T-cell (primary cell): ENCODE measurements at places on chromosomes 11 and 22. TPM values are rescaled to one million over a fixed set of nuclear protein-coding genes. Genes with fewer than 3 reads are reported as not detected.

Gene FAM180B
- total RNA-seq: 0.28 TPM

Gene PRDX5
- 35.8 TPM for total RNA-seq

Gene PKDREJ
- not detected for total RNA-seq

Gene TRIM51
- total RNA-seq: not detected

Gene DUSP8
- total RNA-seq: 7.6 TPM

DNA sequence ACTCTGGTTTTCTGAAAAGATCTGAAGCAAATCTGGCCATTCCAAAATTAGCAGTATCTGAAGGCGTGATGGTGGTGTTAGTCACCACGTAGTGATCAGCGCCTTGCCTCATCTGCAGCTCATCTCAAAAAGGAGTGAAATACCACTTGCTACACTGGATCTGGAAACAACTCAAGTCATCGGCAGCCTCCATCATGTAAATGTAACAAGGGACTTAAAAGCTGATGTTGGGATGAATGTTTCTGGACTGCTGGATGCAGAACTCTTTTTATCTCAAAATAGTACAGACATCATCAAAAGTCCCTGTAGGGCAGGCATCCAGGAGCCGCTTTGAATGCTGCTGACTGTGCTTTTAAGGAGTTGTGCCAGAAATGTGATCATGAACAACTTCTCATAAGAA is 14.1 kb upstream of the APLP2 start:
- H3K27me3 ChIP-seq: peaks cover 12% of the 10 kb centered on the region
- no peaks in the 10 kb centered on the region for H3K36me3 ChIP-seq
- no peak overlapping the region for H3K27ac ChIP-seq
- H3K4me1 ChIP-seq: no peaks in the 10 kb centered on the region
- DNase-seq: no peak
- H3K4me3 ChIP-seq: no peak overlapping the region

DNA sequence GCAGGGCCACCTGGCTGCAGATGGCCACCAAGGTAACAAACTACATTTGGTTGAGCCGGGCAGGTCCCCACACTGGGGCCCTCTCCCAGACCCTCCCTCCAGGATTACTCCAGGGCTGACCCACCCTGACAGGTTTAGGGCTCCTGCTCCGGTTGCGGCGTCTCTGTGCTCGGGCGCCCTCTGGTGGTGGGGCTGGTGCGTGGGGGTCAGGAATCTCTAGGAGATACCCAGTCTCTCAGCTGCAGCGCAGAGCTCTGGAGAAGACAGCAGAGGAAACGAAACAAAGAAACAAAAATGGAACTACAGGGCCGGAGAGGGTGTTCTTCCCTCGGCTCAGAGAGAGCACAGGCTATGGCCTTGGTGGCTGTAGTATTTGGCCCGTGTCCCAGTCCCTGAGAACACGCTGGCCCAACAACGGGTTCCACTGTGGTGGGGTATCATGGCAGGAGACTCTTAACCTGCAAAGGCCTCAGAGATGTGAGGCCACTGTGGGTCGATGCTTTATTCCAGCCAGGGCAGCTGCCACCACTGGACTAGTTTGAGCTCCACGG is 2.4 kb downstream of the C11orf96 start:
- peaks cover 6% of the 10 kb centered on the region for H3K27me3 ChIP-seq
- no peak overlapping the region for H3K27ac ChIP-seq
- H3K36me3 ChIP-seq: no peaks in the 10 kb centered on the region
- peak; percentile 46 for DNase-seq

DNA sequence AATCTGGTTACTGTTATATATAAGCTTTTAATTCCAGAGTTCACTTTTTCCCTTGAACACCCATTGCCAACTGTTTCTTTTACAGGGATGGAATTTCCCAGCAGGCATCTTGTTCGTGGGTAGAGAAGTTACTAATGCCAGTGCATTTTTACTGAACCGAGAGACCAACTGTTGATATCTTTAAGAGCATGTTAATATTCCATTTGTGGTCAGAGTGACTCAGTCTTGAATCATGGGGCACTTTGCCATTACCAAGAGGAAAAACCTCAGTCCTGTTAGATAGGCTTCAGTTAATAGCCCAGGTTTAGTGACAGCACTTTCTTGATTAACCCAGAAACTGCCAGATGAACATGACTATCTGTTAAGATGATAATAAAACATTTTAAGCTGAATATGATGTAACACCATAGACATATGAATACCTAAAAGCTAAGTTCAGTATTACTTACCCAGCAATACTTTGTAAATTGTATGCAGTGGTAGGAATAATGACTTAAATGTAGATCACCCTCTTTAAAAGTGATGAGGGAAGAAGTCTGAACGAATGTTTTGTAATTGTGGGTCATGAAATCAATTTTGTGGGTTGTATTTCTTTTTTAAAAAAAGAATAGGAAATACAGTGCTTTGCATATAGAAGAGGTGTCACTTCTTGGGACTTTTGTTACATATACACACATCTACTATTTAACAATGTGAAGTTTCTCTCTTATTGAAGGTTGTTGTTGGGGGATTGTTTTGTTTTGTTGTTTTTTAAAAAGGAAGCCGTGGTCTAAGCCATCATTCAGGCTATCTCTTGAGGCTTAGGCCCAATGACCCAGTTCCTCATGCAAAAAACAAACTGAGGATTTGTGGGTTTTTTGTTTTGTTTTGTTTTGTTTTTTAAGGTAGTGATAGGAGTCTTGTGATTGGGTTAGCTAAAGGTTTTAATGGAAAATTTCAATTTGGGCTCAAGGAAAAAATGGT is 79.2 kb upstream of the GRIK4 start:
- no peaks in the 10 kb centered on the region for H3K36me3 ChIP-seq
- no peaks in the 10 kb centered on the region for H3K4me1 ChIP-seq
- no peak overlapping the region for H3K27ac ChIP-seq
- no peak for DNase-seq
- H3K27me3 ChIP-seq: no peaks in the 10 kb centered on the region

- H3K27ac ChIP-seq: no peak overlapping the region
- no peaks in the 10 kb centered on the region for H3K4me1 ChIP-seq
- H3K36me3 ChIP-seq: no peaks in the 10 kb centered on the region
- no peaks in the 10 kb centered on the region for H3K27me3 ChIP-seq
- no peak overlapping the region for H3K4me3 ChIP-seq
- no peak for DNase-seq
Observed at GRCh38 chr22:44825310-44826150, 73.2 kb downstream of the ARHGAP8 start.

DNA sequence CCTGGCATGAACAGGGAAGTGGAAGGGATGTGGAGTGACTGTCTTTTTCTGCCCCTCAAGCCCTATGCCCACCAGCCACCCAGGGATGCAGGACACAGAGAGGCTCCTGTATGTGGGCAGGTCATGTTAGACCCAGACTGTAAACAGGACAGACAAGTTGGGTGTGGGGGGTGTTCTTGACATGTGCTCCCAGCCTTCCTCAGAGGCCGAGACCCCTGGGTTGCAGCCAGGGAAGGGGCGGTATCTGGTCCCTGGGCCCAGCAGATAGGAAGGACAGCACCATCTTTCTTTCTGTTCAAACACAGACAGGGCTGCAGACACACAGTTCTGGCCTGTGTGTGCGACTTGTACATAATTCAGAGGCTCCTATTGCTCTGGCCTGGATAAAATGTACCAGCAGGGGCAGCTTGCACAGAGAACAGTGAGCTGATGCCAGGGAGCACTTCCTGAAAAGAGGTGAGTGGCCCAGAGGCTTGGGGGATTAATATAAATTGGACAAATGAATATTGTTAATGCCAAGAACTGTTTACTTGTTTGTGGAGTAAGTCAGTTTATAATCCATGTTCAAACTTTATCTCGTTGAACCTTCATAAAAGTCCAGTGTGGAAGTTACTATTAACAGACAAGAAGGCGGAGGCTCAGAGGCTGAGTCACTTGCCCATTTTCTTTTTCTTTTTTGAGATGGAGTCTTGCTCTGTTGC is 16.6 kb downstream of the GDPD5 start:
- no peaks in the 10 kb centered on the region for H3K36me3 ChIP-seq
- no peak for DNase-seq
- peaks cover 3% of the 10 kb centered on the region for H3K27me3 ChIP-seq
- peaks cover 9% of the 10 kb centered on the region for H3K4me1 ChIP-seq
- H3K27ac ChIP-seq: peak overlapping the region; percentile 84

GRCh38 chr22:17910561-17911311 is 113.6 kb downstream of the MICAL3 start:
- H3K4me3 ChIP-seq: no peak overlapping the region
- H3K36me3 ChIP-seq: peaks cover 9% of the 10 kb centered on the region
- no peaks in the 10 kb centered on the region for H3K4me1 ChIP-seq
- no peaks in the 10 kb centered on the region for H3K27me3 ChIP-seq

GRCh38 chr11:13745165-13745564 is 76.7 kb downstream of the FAR1 start:
- no peaks in the 10 kb centered on the region for H3K36me3 ChIP-seq
- no peaks in the 10 kb centered on the region for H3K4me1 ChIP-seq
- peaks cover 18% of the 10 kb centered on the region for H3K27me3 ChIP-seq
- H3K27ac ChIP-seq: no peak overlapping the region

GRCh38 chr11:107719557-107720302 is 7.9 kb upstream of the SLN start:
- no peaks in the 10 kb centered on the region for H3K4me1 ChIP-seq
- H3K4me3 ChIP-seq: no peak overlapping the region
- no peaks in the 10 kb centered on the region for H3K36me3 ChIP-seq
- H3K27me3 ChIP-seq: no peaks in the 10 kb centered on the region

- no peaks in the 10 kb centered on the region for H3K4me1 ChIP-seq
- H3K27me3 ChIP-seq: no peaks in the 10 kb centered on the region
- DNase-seq: no peak
Observed at GRCh38 chr11:17894929-17895658, 117.8 kb downstream of the SERGEF start.

DNA sequence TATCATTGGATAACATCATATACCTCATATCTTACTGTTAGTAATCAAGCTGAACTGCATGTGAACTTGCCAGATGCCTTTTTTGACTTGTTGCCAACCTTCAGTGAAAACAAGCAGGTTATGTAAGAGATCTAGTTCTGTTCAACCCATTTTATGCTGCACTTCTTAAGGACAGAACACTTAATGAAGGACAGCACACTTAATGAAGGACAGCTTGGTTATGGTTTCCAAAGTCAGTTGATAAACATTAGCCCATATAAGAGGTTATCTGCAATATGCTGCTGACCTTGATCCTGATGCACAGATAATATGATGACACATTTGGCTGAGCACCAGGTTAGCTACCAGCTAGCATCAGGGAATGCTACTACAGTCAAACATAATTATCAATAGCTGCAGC is 358.7 kb upstream of the PDGFD start:
- DNase-seq: no peak
- H3K36me3 ChIP-seq: no peaks in the 10 kb centered on the region
- no peaks in the 10 kb centered on the region for H3K27me3 ChIP-seq
- H3K27ac ChIP-seq: no peak overlapping the region

- H3K4me3 ChIP-seq: no peak overlapping the region
- no peaks in the 10 kb centered on the region for H3K36me3 ChIP-seq
- no peak for DNase-seq
- H3K4me1 ChIP-seq: no peaks in the 10 kb centered on the region
- H3K27ac ChIP-seq: no peak overlapping the region
- peaks cover 10% of the 10 kb centered on the region for H3K27me3 ChIP-seq
Observed at GRCh38 chr11:116180806-116181600, 591.8 kb downstream of the BUD13 start.

GRCh38 chr11:82675838-82676237 is 57.8 kb downstream of the FAM181B start:
- H3K36me3 ChIP-seq: no peaks in the 10 kb centered on the region
- no peaks in the 10 kb centered on the region for H3K27me3 ChIP-seq
- no peak overlapping the region for H3K4me3 ChIP-seq
- DNase-seq: no peak
- no peaks in the 10 kb centered on the region for H3K4me1 ChIP-seq
- H3K27ac ChIP-seq: no peak overlapping the region

- no peaks in the 10 kb centered on the region for H3K4me1 ChIP-seq
- DNase-seq: no peak
- H3K27ac ChIP-seq: no peak overlapping the region
Observed at GRCh38 chr22:39729141-39729934, 158.8 kb downstream of the CACNA1I start.

- no peak overlapping the region for H3K4me3 ChIP-seq
- H3K27ac ChIP-seq: no peak overlapping the region
- H3K36me3 ChIP-seq: no peaks in the 10 kb centered on the region
- DNase-seq: no peak
- H3K27me3 ChIP-seq: no peaks in the 10 kb centered on the region
Observed at GRCh38 chr11:101321222-101321621, 191.6 kb upstream of the PGR start.
